ENCODE measurements at places on chromosomes 3 and 15.

DNA sequence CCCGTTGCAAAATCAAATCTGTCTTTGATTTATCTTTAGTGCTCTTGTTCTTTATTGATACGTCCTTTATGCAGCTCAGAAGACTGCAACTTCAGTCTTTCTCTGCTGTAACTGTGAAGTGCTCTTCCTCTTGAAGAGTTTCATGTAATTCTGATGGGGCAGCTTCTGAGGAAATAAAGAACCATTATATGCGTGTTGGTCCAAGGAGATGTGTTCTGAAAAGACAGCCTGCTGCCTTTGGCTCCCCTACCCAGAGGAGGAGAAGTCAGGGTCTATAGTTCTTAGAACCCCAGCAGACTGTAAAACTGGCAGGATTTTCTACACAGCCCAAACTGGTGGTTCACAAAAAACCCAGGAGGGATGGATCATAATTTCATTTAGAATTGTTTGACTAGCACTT, 22.4 kb upstream of the ABHD10 start:
- no peak for DNase-seq

GRCh38 chr3:158847885-158848284, 46.0 kb downstream of the MFSD1 start:
- no peak for DNase-seq

- no peak for DNase-seq
Observed at GRCh38 chr3:53215816-53216215, 40.0 kb downstream of the TKT start.

DNA sequence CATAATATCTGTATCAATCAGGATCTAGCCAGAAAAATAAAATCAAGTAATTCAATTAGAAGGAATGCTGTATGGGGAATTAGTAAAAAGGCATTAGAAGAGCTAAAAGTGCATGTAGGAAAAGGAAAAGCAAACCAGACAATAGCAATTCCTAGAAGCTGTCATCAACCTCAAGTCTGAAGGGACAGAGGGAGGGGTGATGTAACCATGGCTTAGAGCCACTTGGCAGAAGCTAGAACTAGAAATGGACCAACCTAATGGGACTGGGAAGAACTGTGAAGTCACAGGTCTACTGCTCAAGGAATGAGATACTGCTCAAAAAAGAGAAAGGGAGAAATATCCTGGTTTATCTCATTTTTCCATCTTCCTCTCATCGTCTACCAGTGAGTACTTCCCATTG, 590.7 kb upstream of the SGO1 start:
- no peak for DNase-seq

- DNase-seq: no peak
Observed at GRCh38 chr3:109553591-109554371, 216.4 kb upstream of the DPPA4 start.

GRCh38 chr3:50182533-50183099, 8.8 kb upstream of the GNAT1 start:
- DNase-seq: no peak

GRCh38 chr15:81043281-81043934, 42.7 kb downstream of the TLNRD1 start:
- DNase-seq: no peak

DNA sequence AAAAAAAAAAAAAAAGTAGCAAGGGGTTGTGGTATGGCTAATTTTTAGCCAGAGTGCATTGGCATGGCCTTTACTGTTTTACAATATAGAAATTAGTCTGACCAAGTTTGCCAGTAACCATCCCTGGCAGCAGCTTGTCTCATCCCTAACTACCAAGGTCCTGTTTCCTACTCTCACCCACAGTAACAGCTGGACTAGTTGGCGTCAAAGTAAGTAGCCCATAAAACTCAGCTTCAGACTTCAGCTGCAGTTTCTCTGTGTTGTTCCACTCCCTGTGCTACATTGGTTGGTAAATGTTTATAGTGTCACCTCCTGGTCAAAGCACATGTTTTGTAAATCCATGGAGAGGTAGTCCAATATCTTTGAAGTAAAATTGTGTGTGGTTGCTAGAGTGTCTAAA, 691.3 kb downstream of the ZPLD1 start:
- no peak for DNase-seq

DNA sequence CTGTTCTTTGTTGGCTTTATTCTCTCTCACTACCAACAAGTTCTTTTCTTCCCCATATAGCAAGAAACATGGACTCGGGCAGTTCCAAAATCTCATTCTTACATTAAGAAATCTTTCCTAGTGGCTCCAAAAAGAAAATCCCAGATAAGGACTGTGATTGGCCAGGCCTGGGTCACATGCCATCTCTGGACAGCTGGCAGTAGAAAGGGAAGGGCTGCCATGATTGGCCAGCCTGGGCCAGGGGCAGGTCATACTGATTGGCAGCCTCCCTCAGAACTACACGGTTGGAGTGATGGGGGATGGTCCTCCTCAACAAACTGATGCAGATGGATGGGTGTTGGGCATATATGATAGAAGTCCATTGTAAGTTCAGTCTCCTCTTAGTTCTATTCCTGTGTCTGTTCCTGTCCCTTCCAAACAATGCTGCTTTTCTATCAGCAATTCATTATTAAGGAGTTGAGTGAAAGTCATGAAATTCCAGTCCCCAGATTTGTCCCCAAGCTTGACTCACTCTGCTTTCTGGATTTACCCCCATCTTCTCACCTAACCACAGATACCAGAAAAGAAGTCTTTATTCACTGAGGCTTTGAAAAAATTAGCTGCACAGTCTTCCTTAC, 175.5 kb downstream of the ATG7 start:
- DNase-seq: no peak

DNA sequence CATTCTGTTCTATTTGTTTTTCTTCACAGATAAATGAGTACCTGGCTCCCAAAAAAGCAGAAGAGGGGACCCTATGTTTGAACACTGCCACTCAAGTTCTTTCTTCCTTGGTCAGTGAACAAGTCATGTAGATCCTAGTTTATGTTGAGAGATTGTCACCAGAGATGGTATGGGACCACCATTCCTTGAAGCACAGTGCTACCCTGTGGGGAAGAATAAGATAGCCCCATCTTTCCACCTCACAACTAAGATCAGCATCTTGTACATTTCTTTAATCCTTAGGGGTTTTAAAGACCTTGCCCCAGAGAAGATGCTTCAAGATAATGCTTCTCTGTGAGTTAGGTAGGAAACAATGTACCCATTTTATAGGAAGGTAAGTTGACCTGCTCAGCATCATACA, 233.5 kb upstream of the WNT5A start:
- peak; percentile 19 for DNase-seq
